WTC11 (cell line): ENCODE measurements at places on chromosomes 1 and 21. TPM values are rescaled to one million over a fixed set of nuclear protein-coding genes. Genes with fewer than 3 reads are reported as not detected.

NBPF4 gene
- total RNA-seq: not detected in 3 replicates

PRAMEF26 gene
- total RNA-seq: not detected in 3 replicates

RGS18 gene
- not detected in 3 replicates for total RNA-seq

ATP1A4 gene
- total RNA-seq: 0.37 to 0.78 TPM (median 0.55 TPM) in 3 replicates

DNA sequence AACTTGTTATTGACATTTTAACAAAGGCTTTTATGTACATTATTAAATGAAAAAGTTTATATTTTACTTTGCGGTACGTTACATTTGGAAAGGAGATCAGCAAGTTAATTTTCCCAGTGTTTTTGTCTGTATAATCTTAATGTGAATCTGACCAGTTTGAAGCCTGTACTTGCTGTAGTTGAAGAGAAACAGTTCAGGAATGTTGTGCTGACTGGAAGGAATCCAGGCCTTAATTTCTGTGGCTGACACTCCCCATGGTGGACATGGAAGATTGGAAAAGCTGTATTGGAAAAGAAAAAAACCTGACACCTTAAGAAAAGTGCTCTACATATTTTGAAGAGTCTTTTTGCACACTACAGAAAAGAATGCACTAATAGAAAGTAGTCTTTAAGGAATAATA, 15.5 kb downstream of the LEPR start:
- no peak for DNase-seq
- no peak overlapping the region for H3K4me3 ChIP-seq
- peak overlapping the region; percentile 47 for H3K27ac ChIP-seq
- H3K4me1 ChIP-seq: peaks cover 43% of the 10 kb centered on the region
- no peaks in the 10 kb centered on the region for H3K27me3 ChIP-seq

DNA sequence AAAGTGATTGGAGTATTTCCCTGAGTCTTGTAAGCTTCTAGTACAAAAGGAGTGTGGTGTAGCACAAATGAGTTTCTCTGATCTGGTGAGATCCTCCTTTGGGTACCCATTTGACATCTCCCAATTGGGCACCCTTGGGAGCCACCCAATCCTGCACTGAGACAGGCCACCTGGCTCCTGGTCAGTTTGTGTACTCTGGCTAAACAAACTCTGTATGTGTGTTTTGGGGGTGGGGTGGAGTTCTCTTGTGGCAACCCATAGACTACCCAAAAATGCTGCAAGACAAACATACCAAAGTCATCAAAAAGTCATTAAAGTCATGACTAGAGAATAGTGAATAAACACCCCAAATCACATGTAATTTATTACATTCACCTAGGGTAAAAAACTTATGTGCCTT, 8.4 kb upstream of the HIVEP3 start:
- no peaks in the 10 kb centered on the region for H3K4me1 ChIP-seq
- no peak for DNase-seq
- peaks cover 8% of the 10 kb centered on the region for H3K36me3 ChIP-seq
- H3K4me3 ChIP-seq: no peak overlapping the region

GRCh38 chr1:4512636-4513035, 141.8 kb upstream of the AJAP1 start:
- peaks cover 72% of the 10 kb centered on the region for H3K36me3 ChIP-seq
- H3K27me3 ChIP-seq: no peaks in the 10 kb centered on the region; the same call in none of the 2 replicates
- DNase-seq: no peak
- H3K27ac ChIP-seq: no peak overlapping the region

DNA sequence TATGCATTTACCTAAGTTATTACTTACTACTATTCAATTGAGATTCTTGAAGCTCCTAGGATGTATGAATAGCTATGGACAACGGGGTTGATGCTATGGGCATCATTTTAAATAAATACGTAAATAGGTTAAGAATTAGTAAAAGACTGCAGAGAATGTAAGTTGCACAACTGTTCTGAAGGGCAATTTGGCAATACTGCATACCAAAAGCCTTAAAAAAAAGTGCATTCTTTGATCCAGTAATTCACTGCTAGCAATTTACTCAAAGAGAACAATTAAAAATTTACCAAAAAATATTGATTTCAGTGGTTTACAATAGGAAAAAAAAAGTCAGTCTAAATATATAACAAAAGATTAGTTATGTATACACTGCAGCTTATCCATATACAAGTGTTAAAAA, 3.5 kb downstream of the ARPC5 start:
- H3K27ac ChIP-seq: no peak overlapping the region
- peaks cover 27% of the 10 kb centered on the region for H3K36me3 ChIP-seq
- peak overlapping the region; percentile 9; the same call in 1 of the 2 replicates for H3K4me3 ChIP-seq
- peaks cover 13% of the 10 kb centered on the region for H3K27me3 ChIP-seq

- H3K36me3 ChIP-seq: peaks cover 3% of the 10 kb centered on the region; the same call in 1 of the 2 replicates
- no peak overlapping the region for H3K4me3 ChIP-seq
- H3K4me1 ChIP-seq: no peaks in the 10 kb centered on the region
These were observed 20.2 kb upstream of the SLFNL1 start for GRCh38 chr1:41041614-41042270.

DNA sequence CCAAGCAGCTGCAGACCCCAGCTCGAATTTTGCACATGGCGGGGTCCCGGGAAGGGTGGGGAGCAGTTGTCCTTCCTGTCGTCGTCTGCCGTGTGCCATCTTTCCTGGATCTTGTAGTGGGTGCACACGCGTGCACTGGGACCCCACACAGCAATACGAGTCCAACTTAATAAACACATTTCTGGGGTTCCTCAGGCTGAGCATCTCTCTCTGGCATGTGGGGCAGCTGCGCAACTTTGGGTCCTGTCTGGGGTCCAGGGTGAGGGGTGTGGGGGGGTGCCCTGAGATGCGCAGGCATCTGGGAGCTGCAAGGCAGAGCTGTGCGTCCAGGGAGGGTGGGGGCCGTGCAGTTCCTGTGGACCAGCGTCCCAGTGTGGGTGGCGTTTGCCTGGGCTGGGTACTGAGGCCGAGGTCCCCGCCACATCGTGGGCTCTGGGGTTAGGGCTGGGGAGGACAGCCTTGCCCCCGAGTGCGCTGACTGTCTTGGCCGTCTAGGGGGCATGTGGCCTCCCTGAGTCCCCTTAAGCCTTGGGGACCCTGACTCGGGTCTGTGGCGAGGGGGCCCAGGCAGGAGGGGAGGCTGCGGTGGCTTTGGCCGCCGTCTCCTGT, 652 bp upstream of the PLEKHN1 start:
- H3K4me3 ChIP-seq: no peak overlapping the region
- DNase-seq: no peak
- peaks cover 40% of the 10 kb centered on the region for H3K27me3 ChIP-seq
- 0 out of 2 replicates have a peak, but pooled peaks cover 3% of the 10 kb centered on the region for H3K4me1 ChIP-seq

GRCh38 chr1:7207875-7208646, 422.8 kb downstream of the CAMTA1 start:
- H3K27me3 ChIP-seq: no peaks in the 10 kb centered on the region
- no peak overlapping the region for H3K4me3 ChIP-seq
- DNase-seq: peak; percentile 87

DNA sequence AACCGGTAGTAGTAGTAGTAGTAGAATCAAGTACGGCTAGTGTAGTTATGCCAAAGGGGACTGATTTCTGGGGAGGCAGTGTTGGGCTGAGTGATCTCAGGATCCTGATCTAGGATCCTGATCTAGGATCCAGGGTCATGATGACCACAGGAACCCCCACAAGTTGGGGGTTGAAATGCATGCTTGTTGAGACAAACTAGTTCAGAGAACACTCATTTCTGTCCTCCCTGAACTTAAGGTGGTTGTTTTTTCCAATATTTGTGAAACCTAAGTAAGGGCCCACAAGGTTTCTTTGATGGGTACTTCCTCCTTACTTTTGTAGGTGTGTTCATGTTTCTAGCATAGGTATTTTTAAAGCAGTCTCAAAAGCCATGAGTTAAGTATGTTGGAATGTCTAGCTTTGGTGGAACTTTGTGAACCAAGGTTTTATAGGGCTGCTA, 33.9 kb upstream of the PDC start:
- H3K27me3 ChIP-seq: no peaks in the 10 kb centered on the region
- H3K36me3 ChIP-seq: no peaks in the 10 kb centered on the region
- H3K4me1 ChIP-seq: peaks cover 6% of the 10 kb centered on the region
- H3K27ac ChIP-seq: no peak overlapping the region

DNA sequence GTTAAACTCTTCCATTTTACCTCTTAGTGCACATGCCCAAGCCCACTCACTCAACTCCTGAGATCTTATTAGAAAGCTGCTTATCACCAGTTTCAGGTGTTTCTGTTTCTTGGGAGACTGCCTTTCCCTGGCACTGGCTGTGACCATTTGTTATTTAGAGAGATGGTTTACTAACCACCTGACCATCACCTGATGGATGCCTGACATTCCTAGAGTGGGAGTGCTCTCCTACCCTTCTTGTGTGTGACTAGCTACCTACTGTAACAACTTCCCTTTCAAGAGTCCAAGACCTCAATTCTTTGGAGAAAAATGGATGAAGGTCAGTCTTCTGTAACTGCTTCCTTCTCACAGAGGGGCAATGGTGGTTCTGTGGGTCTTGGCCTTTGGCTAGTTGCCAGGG, 755.2 kb upstream of the ADAMTS5 start:
- H3K4me3 ChIP-seq: no peak overlapping the region
- H3K4me1 ChIP-seq: peaks cover 5% of the 10 kb centered on the region; the same call in 1 of the 2 replicates
- H3K36me3 ChIP-seq: peaks cover 16% of the 10 kb centered on the region
- no peak overlapping the region for H3K27ac ChIP-seq
- DNase-seq: no peak

- DNase-seq: no peak
- H3K36me3 ChIP-seq: peaks cover 13% of the 10 kb centered on the region
- H3K27me3 ChIP-seq: no peaks in the 10 kb centered on the region
- H3K4me3 ChIP-seq: no peak overlapping the region
- peaks cover 16% of the 10 kb centered on the region for H3K4me1 ChIP-seq
These were observed 150.3 kb downstream of the CENPF start for GRCh38 chr1:214753236-214753852.

GRCh38 chr1:17412093-17412870, 27.2 kb downstream of the RCC2 start:
- no peak overlapping the region for H3K4me3 ChIP-seq
- peak overlapping the region; percentile 92 for H3K27ac ChIP-seq
- H3K27me3 ChIP-seq: no peaks in the 10 kb centered on the region
- DNase-seq: no peak
- H3K36me3 ChIP-seq: peaks cover 99% of the 10 kb centered on the region

- H3K36me3 ChIP-seq: peaks cover 15% of the 10 kb centered on the region
- no peaks in the 10 kb centered on the region; the same call in 1 of the 2 replicates for H3K27me3 ChIP-seq
- peaks cover 22% of the 10 kb centered on the region for H3K4me1 ChIP-seq
- H3K27ac ChIP-seq: no peak overlapping the region
- H3K4me3 ChIP-seq: no peak overlapping the region
These were observed 54.9 kb upstream of the NBPF3 start for GRCh38 chr1:21385022-21385421.

DNA sequence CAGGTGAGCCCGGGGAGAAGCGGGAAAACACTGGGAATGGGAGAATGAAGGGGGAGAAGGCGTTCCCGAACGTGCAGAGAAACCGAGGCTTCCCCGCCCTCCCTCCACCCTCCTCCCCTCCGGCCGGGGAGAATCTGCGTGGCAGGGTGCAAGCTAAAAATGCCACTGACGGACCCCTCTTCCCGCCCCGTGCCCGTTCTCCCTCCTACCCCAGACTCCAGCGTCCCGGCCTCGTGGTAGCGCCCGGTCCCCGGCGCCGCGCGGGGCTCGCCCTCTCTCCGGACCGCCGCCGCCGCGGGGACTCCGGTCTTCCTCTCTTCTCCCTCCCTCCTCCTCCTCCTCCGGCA, 81.6 kb upstream of the AK4 start:
- no peaks in the 10 kb centered on the region for H3K27me3 ChIP-seq
- peaks cover 58% of the 10 kb centered on the region for H3K4me1 ChIP-seq
- peak; percentile 80 for DNase-seq
- H3K36me3 ChIP-seq: peaks cover 4% of the 10 kb centered on the region
- peak overlapping the region; percentile 89 for H3K4me3 ChIP-seq

- H3K4me3 ChIP-seq: no peak overlapping the region
- no peaks in the 10 kb centered on the region for H3K36me3 ChIP-seq
- peaks cover 19% of the 10 kb centered on the region for H3K4me1 ChIP-seq
- no peak overlapping the region for H3K27ac ChIP-seq
These were observed 91.8 kb downstream of the DDX20 start for GRCh38 chr1:111847466-111847865.
